Activated CD4-positive, alpha-beta T cell treated with anti-CD3 and anti-CD28 coated beads for 36 hours (primary cell): ENCODE measurements at places on chromosomes 6 and 20. TPM values are rescaled to one million over a fixed set of nuclear protein-coding genes. Genes with fewer than 3 reads are reported as not detected.

Gene FAM209B
- total RNA-seq = not detected

Gene ARMH2
- not detected for total RNA-seq

Gene CENPW
- total RNA-seq = 63.6 TPM

GRCh38 chr6:89415185-89415584 is 3.1 kb upstream of the RRAGD start:
- no peak for DNase-seq

DNA sequence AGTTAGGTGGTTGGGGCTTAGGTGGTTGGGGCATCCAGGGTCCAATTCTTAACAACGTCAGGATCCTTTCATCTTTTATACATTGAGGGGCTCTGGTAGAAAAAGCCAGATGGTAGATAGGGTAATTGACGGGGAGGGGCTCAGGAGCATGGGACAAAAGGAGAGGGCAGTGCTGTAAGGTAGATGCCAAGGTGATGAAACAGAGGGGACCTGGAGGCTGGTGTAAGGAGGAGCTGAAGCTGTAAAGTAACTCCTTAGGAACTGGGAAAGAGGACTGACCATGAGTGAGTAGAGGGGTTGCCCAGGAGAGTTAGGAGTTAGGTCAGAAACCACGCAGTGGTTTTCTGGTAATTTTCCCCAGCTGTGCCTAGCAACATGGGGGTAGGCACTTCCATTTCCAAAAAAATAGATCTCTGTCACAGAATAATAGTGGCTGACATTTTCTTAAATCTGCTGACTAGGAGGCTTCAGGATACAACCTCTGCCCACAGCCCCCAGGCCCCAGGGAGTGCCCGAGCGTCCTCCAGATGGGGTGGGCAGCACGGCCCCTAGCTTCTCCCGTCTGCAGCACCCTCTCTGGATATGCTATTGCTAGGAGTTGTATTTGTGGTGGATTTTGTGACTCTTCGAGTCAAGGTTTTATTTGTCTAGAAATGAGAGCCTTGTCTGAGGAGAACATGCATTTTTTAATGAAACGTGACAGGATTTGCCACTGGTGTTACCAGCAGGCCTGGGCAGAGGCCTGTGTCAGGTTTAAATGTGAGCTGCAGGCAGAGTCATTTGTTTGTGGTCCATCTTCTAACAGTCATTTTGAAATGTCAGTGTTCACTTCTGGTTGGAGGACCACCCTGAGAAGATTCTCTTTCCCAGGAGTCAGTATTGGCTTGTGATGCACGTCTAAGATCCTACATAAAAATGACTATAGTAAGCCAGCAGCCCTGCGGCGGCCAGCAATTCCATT is 44.6 kb downstream of the TULP4 start:
- no peak for DNase-seq

- DNase-seq = no peak
Observed at GRCh38 chr20:41001497-41001896, 27.1 kb upstream of the TOP1 start.

- no peak for DNase-seq
Observed at GRCh38 chr6:13418844-13419243, 68.6 kb downstream of the GFOD1 start.

DNA sequence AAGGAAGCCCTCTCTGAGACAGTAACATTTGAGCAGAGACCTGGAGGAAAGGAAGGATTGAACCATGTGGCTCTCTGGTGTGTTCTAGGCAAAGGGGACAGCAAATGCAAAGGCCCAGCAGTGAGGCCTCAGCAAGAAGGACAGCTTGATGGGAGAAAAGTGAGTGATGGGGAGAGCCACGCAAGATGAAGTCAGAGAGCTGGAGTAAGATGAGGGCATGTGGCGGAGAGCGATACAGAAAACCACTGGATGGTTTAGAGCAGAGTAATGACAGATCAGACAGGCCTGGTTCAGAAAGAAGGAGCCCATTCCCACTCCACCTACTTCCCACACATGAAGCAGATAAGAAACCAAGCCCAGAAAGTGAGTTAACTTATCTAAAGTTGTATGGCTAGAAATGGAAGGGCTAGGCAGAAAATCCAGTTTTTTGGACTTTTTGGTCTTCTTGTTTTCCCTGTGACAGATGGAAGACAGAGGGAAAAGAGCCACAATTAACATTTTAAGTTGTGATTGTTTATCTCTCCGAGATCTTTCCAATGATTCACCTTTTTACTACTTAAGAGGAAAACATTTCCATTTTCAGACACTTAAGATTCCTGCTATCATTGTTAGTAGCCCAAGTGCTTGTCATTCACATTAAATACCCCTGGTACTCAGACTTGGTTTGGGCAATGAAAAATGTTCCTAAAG is 723 bp upstream of the SNPH start:
- no peak for DNase-seq

DNA sequence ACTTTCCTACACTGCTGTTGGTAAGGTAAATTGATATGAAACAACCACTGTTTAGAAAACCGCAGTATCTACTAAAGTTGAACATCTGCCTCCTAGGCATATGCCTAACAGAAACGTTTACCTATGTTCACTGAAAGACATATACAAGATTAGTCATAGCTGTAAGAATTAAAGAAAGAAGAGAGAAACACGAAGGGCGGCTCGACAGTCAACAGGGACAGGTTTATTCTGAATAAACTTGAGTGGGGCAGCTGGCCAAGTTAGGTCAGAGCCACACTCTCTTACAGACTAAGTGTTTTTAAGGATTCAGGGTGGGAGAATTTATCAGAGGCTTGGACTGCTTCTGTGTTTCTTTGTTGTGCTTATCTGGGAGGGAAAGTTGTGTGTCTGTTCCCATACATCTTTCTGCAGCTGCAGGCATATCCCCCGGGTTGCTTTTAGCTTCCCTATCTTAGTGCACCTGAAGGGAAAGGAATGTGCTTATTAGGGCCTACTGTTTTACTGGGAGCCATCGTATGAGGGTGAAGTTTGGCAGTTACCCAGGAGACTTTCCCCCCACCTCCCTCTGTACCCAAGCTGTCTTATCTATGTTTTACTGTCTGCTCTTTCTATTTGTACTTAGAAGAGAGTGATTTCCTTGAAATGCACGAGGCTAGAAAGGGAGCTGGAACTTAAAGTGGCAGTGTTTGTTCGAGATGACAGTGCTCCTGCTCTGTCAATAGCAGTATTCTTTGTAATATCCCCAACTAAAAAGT is 20.4 kb downstream of the PROCR start:
- DNase-seq = no peak

DNA sequence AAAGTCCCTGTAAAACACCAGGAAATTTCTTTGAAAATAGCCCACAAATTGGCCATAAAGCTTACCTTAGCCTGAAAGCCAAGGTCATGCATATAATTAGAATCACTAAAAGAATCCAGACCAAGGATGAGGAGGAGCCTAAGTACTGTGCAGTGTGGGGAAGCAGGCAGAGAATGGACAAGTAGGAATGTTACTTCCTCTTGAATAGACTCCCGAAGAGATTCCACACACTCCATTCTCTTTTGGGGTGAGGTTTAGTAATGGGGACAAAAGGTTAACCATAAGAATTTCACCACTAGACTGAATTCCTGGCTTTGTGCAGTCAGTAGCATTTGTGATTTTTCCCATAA is 27.5 kb upstream of the MARCKS start:
- no peak for DNase-seq

DNA sequence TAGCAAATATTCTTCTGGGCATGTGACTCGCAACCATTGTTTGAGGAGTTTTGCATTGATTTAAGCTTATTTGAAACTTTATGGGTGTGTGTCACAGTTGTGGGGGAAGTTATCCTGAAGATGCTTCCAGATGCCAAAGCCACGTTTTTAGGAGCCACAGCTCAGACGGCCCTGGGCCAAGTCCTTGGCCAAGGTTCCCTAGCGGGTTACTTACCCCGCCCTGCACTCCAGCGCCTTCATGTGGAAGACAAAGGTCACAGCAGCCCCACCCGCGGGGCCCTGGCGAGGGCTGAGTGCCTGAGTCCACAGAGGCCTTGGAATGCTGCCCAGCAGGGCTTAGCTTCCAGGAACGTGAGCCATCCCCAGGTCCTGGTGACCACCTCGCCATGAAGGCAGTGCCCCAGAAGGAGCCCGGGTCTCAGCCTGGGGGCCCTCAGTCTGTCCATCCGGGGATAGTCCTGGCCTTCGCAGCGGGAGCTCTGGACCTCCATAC is 308.3 kb downstream of the CDH4 start:
- no peak for DNase-seq

DNA sequence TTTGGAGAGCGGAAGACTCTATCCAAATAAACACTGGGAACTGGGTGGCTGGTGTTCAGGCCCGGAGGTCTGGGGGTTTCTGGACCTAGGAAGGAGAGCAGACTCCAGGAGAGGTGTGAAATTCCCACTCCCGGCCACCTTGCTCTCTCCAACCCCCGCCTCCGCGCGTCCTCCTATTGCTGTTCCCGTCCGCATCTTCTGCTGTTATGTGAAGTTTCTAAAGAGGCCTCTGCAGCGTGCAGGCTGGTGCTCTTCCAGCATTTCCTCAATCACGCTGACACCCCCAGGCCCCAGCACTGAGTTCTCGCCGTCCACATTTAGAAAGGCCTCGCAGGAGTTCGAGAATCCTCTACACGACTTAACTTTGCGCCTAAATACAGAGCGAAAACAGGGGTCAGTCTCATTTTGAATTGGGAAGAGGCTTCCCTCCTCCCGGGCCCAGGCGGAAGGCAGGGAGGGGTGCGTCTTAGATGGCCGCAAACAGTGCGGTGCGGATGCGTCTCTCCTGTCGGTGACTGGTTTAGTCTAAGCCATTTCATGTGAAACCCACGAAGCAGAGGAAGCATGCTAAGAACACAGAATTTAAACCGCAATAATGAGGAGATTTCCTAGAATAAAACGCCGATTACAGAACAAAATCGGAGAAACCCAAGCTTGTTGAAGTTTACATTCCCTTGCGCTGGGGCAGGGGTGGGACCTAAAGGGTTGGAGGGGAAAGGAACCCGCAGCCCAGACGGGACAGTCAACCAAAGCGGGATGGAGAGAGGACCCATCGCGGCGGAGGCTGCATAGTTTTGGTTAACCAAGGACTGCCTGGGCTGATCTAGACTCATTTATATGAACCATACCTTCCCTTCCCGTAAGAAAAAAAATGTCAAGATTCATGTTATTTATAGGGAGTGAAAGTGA is 4.0 kb upstream of the FOXF2 start:
- DNase-seq = no peak

DNA sequence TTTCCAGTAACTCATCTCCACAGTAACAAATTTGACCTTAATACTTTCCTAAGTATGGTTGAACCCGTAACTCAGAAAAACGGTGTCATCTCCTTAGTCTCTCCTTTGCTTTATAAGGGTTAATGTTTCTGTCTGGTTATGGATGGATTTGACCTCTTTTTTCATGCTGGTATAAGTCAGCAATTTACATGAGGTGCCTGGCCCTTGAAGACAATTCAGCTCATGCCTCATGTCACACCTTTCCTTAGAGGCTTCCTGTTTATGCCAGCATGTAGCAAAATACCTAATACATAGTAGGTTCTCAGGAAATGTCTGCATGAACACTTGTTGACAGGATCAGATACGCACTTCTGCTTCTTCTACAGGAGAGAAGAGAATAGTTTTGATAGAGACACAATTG is 37.7 kb upstream of the C20orf144 start:
- no peak for DNase-seq

DNA sequence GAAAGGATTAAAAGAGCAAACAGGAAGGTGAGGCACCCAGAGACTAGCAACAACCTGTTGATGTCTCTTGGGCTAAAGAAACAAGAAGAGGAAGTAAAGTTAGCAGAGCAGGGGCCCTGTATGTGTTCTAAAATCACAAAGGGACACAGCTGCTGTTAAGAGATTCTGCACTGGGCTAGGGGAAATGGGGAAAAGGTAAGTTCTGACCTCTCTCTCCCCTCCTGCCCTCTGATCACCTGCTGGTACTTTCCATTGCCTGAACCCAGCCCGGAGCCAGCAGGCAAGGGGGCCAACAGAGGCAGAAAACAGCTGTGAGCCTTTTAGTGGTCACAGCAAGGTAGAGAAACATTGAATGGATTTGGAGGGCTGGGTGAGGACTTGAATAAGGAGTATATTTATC is 13.5 kb upstream of the CNR1 start:
- DNase-seq = no peak

DNA sequence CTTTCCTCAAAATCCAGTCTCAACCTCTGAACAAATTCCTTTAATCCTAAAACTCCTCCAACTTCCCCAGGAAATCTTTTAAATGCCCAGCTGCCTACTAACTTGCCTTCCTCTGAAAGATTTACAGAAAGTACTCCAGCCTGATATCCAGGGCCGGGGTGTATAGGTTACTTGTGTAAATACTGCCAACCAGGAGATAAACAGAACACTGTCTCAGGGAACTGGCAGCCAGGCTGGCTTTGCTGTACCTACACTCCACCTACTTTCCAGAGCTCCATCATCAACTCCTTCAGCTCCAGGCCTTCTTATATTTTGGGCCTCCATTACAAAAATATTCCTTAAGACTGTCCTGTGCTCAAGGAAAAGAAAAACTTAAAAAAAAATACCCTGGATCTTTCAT is 85.9 kb downstream of the CEP162 start:
- DNase-seq = no peak

GRCh38 chr6:109240370-109241084 is 141.7 kb downstream of the CD164 start:
- no peak for DNase-seq

DNA sequence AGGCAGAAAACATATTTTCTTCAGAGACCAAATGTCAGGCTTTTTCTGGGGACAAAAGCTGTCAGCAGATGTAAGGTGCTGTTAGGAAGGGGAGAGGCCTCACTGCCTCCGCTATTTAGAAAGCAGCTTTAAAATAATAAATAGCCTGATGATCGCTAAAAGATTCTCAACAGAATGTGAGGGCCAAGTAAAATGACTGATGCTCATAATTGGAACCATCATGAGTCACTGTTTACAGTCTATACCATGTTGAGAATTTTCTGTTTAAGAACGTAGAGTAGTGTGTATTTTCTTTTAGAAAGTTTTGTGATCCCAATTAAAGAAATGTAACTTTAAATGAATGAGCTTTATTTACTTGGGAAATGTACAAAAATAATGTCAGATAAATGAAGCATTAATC is 220.0 kb downstream of the CLIC5 start:
- no peak for DNase-seq

- no peak for DNase-seq
Observed at GRCh38 chr6:21970569-21971300, 326.1 kb downstream of the PRL start.

GRCh38 chr6:36851149-36851614 is 11.9 kb upstream of the CPNE5 start:
- DNase-seq = peak; percentile 56

DNA sequence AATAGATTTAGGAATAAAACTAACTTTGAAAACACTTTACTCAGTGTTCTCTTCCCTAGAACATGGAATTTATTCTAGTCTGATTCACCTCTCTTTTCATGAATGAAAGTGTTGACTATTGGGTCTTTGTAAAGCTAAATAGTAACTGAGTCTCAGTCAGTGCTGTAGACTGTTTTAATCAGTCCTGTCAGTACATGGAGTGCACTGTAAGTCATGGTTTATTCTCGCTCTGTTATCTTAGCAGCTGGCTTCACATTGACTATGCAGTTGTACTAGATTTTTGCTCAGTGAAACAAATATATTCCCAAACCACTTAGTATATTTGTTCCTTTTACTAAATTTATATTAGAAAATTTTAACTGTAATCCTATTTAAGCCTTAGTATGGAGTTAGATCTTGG is 15.1 kb upstream of the ACAT2 start:
- no peak for DNase-seq
